ENCODE measurements at places on chromosomes 7 and 10.

DNA sequence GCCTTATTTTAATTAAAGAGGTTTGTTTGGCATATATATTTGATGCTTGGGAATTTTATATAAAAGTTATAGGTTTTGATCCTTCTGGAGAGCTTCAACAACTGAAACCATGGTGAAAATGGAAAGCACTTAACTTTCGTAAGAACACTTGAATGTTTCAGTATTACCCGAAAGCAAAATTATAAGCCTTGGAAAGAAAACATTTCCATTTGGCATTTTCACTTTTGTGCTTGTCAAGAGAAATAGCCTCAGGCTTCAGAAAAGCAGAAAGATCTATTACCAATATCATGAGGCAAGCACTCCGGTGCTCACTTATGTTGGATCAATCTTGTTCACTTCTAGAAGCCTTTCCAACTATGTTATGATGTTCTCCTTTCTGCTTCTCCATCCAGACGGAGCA is 256.0 kb downstream of the TRIL start:
- DNase-seq: no peak

DNA sequence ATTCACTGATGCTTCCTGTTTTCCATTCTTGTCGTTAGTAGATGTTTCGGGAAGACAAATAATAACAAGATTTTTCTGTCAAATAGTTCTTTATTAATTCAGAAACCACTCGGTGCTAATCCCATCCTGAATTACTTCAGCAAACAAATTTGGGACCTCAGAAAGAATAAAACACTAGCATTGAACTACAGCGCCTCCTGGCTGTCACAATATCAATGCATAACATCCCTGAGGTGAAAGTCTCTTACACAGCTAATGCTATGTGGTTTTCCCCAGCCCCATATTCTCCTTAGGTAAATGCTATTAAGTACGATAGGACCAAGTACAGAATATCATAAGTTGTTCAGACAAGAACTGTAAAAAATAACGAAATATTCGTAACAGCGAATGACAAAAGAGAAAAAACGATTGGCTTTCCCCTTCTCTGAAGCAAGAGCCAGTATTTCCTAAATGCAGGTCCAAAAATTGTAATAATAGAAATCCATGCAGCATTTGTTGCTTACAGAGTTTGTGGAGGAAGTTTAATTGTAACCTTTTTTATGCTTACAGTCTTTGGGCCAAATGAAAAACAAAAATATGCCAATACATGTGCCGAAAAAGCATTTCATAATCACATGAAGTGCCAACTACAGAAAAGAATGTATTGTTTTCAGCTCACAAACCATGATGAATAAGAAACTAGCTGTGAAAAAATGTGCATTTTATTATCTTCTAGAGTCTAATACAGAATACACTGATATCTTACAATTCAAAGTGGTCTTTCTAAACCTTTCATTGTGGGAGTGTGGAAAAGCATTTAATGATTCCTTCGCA is 47.3 kb downstream of the MYPN start:
- DNase-seq: peak; percentile 62

GRCh38 chr10:3786295-3787015 is 1.4 kb upstream of the KLF6 start:
- no peak for DNase-seq

DNA sequence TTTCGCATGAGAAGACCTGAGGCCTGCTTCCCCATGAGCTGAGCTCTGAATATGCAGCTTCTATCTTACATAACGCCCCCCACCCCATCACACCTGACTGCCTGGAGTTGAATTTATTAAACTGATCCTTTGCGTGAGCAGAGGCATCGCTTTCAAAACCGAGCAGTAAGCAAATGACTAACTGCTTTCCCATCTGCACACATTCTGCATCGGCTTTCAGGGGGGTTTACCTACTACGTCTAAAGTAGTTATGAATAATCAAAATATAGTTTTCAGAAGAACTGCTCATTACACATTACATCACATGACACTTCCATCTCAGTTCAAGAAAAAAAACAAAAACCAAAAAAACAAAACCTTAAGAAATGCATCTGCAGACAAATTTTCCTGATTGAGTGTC is 54.7 kb upstream of the EGR2 start:
- DNase-seq: no peak

DNA sequence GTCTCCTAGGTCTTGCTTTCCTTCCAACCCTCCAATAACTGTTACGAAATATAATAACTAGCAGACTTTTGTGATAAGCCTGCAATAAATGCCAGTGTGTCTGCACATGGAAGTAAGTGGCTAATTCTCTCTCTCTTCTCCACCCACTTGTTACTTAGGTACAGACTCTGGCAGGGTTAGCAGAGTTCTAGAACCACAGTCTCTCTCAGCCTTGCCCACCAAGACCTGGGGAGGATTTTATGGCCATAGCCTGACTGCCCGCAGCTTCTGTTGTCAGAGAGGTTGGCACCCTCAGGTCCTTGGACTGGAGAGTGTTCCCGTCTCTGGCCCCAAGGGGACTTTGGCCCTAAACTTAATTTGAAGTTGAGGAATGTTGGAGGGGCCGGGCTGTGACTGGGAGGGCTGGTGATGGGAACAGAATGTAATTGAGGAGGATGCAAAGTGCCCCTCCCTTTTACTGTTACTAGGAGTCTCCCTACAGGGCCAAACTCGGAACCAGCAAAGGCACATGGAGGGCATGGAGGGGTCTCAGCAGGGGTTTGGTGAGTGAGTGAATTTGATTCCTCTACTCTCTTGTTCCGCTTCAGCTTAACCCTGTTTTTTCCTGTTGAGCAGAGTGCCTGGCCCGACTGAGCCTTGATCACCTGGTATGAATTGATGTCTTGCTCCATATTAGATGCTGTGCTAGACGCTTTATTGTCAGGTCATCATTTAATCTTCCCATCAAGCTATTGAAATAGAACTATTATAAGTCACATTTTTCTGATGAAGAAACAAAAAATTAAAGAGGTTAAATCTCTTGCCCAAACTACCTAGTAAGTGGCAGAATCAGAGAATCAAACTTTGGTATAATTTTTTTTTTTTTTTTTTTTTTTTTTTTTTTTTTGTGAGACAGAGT is 37.0 kb upstream of the LCOR start:
- no peak for DNase-seq
